ENCODE measurements at places on chromosomes 16 and 17.

- no peak for DNase-seq
Measured at GRCh38 chr16:24101431-24101830, 154.7 kb upstream of the CACNG3 start.

GRCh38 chr16:2243781-2244180, 7.5 kb downstream of the DNASE1L2 start:
- no peak for DNase-seq

DNA sequence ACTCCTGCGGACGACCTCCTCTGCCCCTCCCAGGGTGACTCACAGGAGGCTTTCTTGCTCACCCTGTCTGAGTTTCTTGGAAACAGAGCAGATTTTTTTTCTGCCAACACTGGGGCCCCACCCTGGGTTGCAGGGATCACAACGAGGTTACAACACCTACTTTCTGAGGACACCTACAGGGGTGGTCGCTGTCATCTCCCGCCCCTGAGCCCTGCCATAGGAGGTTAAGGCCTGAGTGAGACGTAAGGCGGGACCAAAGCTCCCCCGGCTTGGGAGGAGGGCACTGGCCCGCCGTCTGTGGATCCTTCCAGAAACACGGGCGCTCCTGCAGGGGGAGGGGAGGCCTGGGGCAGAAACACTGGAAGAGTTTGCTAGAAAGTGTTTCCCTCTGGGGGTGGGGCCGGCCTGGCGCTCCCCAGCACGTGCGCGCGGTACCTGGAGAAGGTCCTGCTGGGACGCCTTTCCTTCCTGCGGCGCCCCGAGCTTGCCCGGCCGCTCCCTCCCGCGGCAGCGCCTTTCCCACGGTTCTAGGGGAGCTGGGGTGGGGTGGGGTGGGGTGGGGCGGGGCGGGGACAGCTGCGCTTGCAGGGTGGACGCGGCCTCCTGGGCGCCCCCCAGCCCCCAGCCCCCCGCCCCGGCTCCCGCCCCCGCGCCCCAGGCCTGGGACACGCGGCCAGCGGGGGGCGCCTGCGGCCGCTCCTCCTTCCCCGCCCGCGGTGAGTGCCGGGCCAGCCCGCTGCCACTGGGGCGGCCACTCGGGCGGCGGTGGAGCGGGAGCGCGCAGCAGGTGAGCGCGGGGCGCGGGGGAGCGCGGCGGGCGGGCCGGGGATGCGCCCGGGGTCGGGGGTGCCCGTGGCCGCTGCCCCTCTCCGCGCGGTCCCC, 20.7 kb upstream of the ADCY7 start:
- DNase-seq, result no peak

DNA sequence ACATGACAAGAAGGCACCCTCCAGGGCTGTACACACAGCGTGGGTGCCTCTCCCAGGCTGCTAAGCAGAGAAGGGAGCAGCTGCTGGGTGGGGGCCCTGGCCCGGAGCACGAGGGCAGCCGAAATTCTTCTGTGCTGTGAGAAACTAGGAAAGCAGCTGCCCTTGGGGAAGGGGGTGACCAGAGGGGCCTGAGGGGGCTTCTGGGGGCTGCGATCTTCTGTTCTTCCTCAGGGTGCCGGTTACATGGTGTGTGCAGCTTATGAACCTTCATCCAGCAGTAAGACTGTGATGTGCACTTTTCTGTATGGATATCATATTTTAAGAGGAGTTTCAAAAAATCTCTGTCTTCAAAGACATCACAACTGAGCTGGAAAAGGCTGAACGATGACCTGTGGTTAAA, 43.2 kb upstream of the METRNL start:
- no peak for DNase-seq

GRCh38 chr16:75262800-75263127, 11.3 kb upstream of the BCAR1 start:
- DNase-seq, result no peak

GRCh38 chr17:61467416-61468262, 15.4 kb downstream of the TBX4 start:
- DNase-seq, result no peak

Measured in HS-5 (cell line).